ENCODE measurements at places on chromosomes 3 and 15.
A peak's percentile ranks its signal among the peaks of the same experiment; 100 is the strongest.

GRCh38 chr3:10942690-10943205 lies 49.8 kb upstream of the SLC6A1 start:
- no peak for DNase-seq

GRCh38 chr3:105366326-105367062 lies at the start of gene ALCAM:
Gene ALCAM, plus strand, starts transcription at chr3:105366909.
- DNase-seq: peak; percentile 70

DNA sequence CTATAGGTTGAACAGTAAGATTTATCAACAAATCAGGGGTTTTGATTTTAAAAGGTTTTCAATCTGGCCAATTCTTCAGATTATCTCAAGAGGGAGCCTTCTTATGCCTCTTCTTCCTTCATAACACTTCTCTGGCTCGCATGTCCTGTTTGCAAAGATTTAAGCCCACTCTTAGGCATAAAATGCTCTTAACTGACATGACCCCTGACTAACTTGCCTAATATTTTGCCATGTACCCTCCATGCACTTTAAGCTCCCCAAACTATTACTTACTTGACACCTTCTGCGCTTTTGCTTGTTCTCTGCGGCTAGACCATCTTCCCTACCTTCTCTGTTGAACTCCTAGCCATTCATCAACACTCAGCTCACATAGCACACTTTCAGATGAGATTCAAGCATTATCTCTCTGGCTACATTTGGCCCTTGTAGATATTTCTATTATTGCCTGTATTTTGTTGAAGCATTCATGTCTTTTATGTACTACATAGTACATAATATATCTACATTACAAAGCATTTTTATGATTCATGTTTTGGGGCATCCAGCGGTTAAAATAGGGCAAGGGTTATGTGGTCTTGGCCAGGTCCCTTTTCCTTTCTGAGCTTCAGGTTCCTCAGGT lies 1.0 kb upstream of the ARIH1 start:
- DNase-seq: no peak

DNA sequence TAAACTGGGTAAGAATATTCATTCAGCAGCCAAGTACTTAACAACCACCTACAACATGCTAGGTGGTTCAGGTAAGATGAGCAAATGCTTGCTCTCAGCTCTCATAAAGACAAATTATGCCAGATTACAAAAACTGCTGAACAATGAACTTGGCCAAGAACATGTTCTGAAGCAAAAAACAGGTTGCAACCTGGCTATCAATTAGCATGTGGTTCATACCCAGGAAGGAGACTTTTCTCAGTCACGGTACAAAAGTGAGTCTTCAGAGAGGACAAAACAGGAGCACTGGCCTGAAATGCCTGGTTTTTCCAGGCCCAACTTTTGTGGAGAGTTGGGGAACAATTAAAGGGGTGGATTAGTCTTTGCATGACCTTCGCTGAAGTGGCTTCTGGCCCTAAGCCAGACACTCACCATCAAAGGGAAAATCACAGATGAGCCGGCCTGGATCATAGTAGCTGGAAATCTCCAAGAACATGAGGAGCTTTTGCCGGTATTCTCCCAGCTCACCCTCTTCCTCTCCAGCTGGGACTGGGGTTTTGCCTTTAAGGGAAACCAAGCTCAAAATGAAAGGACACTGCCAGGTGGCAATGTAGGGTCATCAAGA lies 7.6 kb upstream of the PLA2G4F start:
- no peak for DNase-seq

GRCh38 chr3:105014631-105015030 lies 352.1 kb upstream of the ALCAM start:
- DNase-seq: no peak

DNA sequence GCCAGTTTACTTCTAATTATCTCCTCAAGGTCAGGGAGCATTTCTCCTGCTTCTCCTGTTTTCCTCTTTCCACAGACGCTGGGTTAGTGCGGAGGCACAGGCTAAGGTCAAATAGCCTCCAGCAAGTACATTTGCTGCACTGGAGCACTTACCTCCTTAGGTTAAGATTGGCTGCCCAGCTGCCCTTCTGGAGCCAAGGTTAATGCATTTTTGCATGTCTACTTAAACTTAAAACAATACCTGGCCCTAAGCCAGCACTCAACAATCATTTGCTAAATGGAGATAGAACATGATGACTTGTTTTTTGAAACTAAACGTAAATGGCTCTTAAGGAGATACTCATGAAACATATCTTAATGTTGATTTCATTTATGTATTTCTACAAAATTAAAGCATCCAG lies 83.5 kb downstream of the SSR3 start:
- no peak for DNase-seq

DNA sequence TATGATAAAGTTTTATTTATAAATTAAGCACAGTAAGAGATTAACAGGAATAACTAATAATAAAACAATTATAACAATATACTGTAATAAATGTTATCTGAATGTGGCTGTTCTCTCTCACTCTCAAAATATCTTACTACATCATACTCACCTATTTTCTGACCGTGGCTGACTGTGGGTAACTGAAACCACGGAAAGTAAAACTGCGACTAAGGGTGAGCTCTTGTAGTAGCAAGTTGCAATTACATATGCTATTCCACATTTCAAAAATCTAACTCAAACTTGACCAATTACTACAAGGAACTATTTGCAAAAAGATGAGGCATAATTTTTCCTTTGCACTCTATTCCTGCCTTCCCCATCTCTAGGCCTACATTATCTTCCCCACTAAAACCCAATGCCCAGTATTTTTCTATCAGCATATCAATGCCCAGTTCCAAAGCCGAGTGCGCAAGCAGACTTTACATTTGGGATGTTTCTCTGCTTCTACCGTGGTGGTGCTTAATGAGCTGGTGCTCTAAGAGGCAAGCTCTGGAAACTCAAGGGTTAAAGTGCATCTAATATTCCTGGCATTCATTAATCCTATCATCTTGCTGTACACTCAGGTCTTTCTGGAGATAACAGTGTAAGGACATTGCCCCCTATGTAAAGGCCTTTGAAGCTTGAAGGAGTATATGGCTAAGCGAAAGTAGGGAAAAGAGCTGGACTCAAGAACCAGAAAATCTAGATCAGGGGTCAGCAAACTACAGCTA lies 6.7 kb downstream of the PCYT1A start:
- DNase-seq: no peak

- DNase-seq: peak; percentile 1
These were observed 680 bp downstream of the GOLIM4 start for GRCh38 chr3:168094877-168095610.

GRCh38 chr3:58414538-58415197 lies 19.0 kb downstream of the PDHB start:
- DNase-seq: peak; percentile 60

Data from activated CD4-positive, alpha-beta T cell treated with anti-CD3 and anti-CD28 coated beads for 4 hours (primary cell).